ENCODE measurements at places on chromosomes 2 and 18.

- DNase-seq, result no peak
These were observed 6.4 kb downstream of the FN1 start for GRCh38 chr2:215429424-215429823.

DNA sequence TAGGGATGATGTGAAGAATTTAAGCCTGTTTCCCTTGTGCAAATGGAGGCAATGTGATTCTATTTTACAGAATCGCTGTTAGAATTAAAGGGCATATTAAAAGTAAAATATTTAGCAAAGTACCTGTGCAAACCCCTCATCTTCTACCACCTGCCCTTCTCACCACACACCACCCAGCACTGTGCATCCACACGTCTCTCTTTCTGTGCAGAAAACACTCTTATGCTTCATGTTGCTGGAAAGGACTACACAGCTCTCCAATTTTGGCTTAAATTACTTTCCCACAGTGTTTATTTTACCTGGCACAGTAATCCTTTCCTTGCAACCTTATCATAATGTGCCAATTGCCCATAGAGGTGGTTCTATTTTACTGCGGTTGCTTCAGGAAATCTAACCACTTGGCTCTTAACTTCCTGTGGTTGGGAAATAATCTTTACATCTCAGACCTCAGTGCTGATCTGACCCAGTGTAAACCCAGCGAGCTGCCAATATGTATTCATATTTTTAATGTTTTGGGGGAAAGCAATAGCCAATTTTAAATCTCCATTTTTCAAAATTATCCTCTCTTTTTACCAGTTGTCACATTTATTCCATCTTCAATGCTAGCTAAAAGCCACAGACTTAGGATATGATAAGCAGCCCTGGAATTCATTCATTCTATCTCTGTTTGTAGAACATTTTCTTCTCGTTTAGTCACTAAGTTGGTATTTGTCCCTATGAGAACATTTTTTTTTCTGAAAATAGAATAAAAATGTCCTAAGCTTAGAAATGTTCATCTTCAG is 250.9 kb downstream of the DSEL start:
- peak; percentile 46 for DNase-seq

DNA sequence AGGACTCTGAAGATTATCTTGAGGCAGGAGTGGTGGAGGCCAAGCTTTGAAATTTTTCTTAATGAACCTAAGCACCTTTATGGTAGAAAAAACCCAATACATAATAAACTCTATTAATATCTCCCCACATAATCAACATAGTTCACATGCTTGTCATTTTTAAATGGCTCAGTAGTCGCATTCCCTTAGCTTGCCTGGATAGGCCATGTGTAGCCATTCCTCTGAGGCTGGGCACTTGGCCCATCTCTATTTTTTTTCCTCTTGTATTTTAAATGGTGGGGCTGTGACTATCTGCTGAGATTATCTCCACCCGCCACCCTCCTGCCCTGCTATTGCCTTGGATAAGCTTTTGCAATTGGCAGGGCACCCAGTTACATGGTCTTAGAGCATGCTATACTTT is 143.1 kb downstream of the FHOD3 start:
- DNase-seq, result no peak

GRCh38 chr18:70781860-70782453 is 493.1 kb downstream of the SOCS6 start:
- peak; percentile 38 for DNase-seq

GRCh38 chr2:21539685-21540084 is 415.9 kb downstream of the TDRD15 start:
- DNase-seq, result no peak

DNA sequence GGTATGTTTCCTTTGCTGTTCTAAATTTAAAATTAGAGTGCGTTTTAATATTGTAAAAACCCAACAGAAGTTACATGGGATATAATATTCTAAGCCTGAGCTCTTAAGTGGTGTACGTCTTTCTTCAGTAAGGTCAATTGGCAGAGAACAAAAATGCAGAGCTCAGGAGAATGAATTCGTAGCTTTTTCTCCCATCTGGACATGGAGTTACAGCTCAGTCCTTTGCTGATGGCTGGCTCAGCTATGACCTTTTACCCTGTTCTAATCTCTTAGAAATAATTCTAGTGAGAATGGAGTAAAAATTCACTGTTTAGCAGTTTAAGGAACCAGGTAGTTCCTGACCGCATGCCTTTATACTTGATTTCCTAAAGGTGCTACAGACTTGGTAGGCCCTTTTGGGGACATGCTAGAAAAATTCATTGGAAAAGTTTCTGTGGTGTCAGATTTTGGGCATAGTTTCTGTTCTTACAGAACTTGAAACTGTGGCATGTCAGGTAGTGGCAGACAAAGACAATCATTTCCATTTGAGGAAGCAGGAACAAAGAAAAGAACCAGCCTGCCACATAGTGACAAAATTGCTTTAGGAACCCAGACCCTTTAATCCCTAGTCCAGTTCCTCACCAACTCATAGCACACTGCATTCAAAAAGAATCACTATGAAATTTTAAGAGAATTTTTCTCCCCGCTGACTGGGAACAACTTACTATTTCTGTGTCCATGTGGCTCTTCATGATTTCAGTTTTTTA is 566.8 kb upstream of the ZNF804A start:
- no peak for DNase-seq

Data from central memory CD4-positive, alpha-beta T cell (primary cell).